ENCODE measurements at places on chromosomes 6 and 20.
A peak's percentile ranks its signal among the peaks of the same experiment; 100 is the strongest.

GRCh38 chr6:44775121-44775520 is 387.6 kb downstream of the CDC5L start:
- DNase-seq = no peak

DNA sequence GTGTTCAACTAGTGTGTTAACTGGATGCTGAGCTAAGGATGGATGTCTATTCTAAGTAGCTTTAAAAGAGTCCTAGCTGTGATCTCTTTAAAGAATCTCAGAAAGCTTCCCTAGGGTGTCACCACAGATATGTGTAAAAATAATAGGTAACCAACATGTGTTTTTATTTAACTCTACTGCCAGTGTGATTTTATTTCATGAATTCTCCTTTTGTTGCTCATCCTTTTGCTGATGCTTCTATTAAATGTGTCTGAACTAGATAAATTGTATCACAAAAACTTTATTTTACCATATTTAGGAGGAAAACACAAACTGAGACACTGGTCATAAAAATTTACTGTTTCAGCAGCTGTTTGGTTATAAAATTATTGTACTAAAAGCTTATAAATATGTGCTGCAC is 809.4 kb upstream of the CITED2 start:
- DNase-seq = no peak

- DNase-seq = no peak
These were observed 217.1 kb downstream of the SMOC2 start for GRCh38 chr6:168658059-168658458.

DNA sequence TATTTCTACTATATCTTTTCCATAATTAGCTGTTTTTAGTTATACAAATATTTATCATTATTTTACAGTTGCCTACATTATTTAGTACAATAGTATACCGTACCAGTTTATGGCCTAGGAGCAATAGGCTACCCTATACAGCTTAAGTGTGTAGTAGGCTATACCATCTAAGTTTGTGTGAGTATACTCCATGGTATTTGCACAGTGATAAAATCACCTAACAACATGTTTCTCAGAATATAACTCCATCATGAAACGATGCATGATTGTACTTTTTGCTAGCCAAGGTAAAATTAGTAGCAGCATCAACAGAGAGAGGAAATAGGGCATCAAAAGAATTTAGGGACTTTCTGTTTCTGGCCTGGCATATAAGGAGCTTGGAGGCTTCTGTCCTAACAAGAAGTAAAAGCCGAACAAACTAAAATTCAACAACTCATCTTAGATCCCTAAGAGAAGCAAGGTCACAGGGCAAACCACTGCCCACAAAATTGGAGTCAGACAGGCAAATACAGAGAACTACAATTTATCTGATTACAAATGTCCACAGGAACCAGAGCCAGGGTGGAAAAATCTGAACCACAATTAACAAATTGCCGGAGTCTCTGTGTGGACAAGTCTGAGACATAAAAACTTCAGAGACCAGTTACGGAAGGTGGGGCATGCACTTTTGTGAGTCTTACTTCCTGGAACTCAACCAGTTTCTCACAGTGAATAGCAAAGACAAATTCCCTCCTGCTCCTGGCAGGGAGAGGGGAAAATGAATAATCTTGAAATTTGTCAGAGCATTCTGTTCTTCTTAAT is 671.4 kb downstream of the RFPL4B start:
- DNase-seq = no peak

GRCh38 chr6:72740135-72740534 is 118.3 kb downstream of the KCNQ5 start:
- DNase-seq = no peak

DNA sequence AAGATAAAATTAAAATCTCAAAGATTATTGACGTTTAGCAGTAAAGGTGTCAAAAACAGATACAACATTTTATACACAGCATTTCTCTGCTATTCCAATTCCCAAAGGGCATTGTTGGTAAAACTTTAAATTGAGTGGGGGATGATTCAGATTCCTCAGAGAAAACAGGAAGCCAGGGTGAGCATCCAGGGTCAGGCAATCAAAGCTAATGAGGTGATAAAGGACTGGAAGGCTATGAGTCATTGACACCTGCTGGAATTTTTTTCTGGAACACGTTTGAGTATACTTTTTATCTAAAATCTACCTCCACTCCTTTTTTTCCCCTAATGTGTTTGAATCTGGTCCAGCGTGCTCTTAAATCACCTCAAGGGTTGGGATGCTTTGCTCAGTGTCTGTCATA is 52.2 kb downstream of the FKBP1C start:
- DNase-seq = no peak

DNA sequence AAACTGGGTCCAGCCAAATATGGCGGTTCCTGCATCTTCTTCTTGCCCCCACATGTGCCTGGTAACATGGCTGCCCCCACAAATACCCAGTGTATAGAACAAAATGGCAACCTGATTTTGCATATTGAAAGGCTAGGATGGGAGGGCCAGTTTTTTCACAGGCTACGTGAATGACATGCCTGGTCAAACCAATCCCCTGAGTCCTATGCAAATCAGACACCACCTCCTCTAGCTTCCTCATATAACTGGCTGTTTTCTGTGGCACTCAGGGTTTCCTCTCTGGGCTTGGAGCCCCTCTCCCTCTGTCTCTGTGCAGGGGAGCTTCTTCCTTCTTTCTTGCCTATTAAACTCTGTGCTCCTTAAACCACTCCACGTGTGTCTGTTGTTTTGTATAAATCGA is 372.1 kb downstream of the KIF16B start:
- no peak for DNase-seq

DNA sequence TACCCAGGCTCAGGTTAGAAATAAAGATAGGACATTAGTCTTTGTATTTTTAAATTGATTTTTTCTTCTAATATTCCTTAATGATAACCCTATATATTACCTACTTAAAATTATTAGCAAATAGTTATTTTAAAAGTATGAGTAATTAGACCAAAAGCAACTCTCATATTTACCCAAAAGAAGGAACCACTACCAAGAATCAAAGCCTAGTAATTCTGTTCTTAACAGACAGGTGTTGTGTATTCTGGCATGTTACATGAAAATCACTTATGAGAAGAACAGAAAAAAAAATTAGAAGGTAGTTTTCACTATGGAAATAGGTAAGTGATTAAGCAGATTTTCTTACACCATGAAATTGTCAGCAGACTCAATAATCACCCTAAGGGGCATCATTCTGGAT is 105.1 kb downstream of the ATG5 start:
- DNase-seq = no peak

DNA sequence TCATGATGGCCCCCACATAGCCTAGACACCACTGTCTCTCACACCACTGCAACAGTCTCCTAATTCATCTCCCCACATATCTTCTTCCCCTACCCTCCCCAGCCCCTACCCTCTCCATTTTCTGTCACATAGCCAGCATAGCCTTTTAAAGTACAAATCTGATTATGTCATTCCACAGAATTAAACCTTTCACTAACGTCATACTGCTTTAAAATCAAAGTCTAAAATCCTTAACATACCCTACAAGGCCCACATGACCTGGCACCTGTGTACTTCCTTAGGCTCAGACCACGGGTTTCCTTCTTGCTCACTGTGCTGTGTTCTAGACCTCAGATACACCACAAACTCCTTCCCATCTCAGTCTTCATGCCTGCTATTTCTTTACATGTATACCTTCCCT is 5.9 kb downstream of the OSTM1 start:
- DNase-seq = no peak

DNA sequence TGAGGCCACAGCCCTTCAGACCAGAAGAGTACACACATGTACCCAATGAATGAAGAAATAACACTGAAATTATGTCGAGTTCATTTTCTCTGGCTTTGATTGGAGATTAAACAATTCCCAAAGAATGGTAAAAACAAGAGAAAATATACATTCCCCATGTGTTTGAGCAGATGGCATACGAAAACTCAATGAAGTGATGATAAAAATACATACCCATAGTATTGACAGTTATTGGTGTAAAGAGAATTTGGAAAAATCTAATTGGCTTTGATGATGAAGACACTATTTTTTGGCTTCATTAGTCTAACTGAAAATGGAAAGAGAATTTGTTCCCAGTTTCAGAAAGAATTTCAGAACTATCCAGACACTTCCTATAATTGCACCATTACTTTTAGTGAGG is 76.6 kb upstream of the SNRPB2 start:
- no peak for DNase-seq

- no peak for DNase-seq
These were observed 146.3 kb upstream of the B3GAT2 start for GRCh38 chr6:71103130-71103529.

GRCh38 chr20:17542993-17543412 is 11.8 kb upstream of the BFSP1 start:
- DNase-seq = no peak

- DNase-seq = peak; percentile 57
These were observed 243.4 kb downstream of the TRDN start for GRCh38 chr6:123393331-123393730.

GRCh38 chr6:43052225-43052841 is 1.3 kb downstream of the CUL7 start:
- DNase-seq = no peak

GRCh38 chr6:89024456-89024855 is 56.1 kb upstream of the PNRC1 start:
- DNase-seq = no peak

- DNase-seq = peak; percentile 26
These were observed 402.5 kb downstream of the PLCB1 start for GRCh38 chr20:8534368-8535160.

- no peak for DNase-seq
These were observed 114.3 kb upstream of the ZFP64 start for GRCh38 chr20:52305858-52306257.

DNA sequence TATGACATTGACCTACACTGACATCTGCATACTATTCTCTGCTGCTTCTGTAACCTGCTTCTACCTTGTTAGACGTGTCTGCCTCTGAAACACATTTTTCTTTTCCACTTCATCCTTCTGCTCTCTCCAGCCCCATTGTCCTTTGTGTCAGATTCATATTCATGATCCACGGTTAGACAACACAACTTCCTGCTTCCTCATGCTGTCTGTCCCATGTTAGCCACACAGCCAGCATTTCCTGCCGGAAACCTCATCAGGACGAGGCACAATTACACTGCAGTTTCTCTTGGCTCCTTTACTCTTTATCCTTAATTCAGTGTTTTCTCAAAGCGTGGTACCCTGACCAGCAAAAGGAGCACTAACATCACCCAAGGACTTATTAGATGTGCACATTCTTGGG is 150.2 kb downstream of the TBC1D7 start:
- no peak for DNase-seq

GRCh38 chr20:50415516-50416268 is 94.5 kb upstream of the PTPN1 start:
- no peak for DNase-seq

GRCh38 chr6:168054765-168055560 is 24.0 kb downstream of the FRMD1 start:
- DNase-seq = no peak

DNA sequence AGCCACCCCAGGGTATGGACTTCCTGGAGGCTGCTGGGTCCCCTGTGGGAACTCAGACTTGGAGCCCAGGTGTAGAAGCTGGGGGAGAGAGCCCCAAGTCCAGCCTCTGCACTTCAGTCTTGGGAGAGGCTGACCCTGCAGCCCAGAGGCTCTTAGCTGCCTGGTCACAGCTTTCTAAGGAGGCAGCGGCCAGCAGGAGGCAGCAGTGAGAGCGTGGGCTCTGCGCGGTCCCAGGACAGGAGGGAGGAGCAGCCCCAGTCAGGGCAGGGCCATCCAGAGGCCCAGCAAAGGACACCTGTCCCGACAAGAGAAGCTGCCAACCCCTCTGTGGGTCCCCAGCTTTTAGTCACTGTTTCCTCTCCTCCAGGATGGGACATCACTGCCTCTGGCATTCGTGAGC is 9.4 kb downstream of the TREML2 start:
- no peak for DNase-seq

DNA sequence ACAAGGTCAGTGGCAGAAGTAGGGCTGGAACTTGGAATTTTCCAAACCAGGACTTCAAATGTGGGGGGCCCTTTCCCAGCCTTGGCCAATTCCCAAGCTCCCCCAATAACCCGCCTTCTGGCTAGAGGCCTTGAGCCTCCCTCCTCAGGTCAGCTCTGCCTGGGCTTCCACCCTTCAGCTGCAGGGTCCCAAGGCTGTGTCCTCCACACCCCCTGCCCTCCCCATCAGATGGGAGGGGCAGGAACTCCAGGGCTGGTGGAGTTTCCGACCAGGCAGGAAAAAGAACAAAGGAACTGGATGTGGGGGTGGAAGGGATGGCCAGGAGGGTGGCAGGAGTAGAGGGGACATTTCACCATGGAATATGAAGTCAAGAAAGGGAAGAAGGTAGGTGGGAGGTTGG is at the start of gene CCM2L:
TSS of gene CCM2L (plus strand) at position 338 of the 400 bp plus-strand sequence. CDS start at position 355, 17 bp downstream.
- no peak for DNase-seq

DNA sequence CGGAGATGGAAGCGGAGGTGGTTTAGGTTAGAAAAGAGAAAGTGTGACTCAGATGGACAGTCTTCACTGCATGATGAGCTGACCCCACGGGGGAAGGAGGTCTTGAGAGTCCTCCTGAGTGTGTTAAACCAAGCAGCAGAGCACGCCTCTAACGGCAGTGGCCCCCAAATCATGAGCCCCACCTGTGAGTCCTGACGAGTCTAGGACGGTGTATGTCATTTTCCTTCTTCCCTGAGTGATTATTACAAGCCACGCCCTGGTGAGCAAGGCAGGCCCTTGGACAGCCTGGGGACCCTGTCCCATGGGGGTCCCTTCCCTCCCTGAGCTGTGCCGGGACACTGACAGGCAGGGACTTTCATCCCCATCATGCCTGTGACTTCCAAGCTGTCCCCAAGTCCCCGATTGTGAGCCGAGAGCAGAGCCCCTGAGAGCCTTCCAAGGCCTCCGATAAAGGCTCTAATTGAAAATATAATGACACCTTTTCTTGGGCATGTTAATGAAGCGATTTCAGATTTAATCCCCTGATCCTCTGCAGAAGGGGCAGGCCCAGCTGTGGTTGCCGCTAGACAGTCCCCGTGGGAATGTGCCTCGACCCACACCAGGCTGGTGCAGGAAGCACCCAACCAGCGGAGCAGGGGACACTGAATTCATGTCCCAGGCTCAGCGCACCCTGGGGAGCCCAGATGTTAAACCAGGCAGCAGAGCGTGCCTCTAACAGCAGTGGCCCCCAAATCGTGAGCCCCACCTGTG is 320.1 kb downstream of the TAF4 start:
- no peak for DNase-seq

DNA sequence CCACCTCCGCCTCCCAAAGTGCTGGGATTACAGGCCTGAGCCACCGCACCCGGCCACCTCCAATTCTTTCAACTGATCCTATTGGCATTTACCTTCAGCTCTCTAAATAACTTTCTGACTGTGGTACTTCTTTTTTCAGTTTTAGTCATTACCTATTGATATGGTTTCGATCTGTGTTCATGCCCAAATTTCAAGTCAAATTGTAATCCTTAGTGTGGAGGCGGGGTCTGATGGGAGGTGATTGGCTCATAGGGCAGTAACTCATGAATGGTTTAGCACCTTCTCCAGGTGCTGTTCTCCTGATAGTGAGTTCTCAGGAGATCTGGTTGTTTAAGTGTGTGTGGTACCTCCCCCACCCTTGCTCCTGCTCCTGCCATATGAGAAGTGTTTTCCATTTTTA is 140.9 kb downstream of the LPA start:
- DNase-seq = no peak
